ENCODE measurements at places on chromosomes 7 and 10. TPM values are rescaled to one million over a fixed set of nuclear protein-coding genes. Genes with fewer than 3 reads are reported as not detected.
A peak's percentile ranks its signal among the peaks of the same experiment; 100 is the strongest.

DNA sequence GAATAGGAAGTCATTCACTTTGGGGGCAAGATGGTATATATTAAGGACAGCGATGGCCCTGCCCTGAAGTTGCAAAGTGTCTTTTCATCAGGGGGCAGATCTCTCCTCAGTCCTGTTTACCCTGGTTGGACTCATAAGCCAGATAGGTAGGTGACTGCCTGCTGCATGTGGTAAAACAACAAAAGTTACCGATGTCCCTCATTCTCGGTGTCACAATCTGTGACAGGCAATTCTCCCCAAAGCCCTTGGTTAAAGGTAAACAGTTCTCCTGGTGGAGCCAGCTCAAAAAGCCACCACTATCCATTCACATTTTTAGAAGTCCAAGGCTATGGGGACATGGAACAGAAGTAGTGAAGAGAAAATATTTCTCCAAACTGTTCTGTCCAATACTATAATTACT is 9.9 kb upstream of the SLC25A13 start:
- H3K4me1 ChIP-seq: peaks cover 3% of the 10 kb centered on the region
- no peak overlapping the region for H3K4me3 ChIP-seq
- peaks cover 4% of the 10 kb centered on the region for H3K27me3 ChIP-seq
- no peak for DNase-seq

DNA sequence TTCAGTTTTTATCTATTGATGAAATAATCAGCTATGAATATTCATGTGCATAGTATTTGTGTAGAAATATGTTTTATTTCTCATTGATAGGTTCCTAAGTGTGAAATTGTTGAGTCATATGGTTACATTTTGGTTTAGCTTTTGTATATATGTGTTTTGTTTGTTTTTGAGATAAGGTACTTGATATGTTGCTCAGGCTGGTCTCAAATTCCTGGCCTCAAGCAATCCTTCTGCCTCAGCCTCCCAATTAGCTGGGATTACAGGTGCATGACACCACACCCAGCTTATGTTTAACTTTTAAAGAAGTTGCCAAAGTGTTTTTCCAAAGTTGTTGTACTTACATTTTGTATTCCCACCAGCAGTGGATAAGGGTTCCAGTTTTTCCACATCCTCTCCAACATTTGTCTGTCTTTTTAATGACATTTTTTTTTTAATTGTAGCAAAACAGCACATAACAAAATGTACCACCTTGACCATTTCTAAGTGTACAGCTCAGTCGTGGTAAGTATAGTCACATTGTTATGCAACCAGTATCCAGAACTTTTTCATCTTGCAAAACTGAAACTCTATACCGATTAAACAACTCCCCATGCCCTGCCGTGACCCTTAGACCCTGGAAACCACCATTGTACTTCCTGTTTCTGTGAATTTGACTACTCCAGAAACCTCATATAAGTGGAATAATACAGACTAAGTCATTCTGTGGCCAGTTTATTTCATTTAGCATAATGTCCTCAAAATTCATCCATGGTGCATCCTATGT is 12.6 kb upstream of the UBE2D1 start:
- peak; percentile 11 for DNase-seq
- no peak overlapping the region for H3K4me3 ChIP-seq
- no peaks in the 10 kb centered on the region for H3K36me3 ChIP-seq
- peaks cover 3% of the 10 kb centered on the region for H3K27me3 ChIP-seq

DNA sequence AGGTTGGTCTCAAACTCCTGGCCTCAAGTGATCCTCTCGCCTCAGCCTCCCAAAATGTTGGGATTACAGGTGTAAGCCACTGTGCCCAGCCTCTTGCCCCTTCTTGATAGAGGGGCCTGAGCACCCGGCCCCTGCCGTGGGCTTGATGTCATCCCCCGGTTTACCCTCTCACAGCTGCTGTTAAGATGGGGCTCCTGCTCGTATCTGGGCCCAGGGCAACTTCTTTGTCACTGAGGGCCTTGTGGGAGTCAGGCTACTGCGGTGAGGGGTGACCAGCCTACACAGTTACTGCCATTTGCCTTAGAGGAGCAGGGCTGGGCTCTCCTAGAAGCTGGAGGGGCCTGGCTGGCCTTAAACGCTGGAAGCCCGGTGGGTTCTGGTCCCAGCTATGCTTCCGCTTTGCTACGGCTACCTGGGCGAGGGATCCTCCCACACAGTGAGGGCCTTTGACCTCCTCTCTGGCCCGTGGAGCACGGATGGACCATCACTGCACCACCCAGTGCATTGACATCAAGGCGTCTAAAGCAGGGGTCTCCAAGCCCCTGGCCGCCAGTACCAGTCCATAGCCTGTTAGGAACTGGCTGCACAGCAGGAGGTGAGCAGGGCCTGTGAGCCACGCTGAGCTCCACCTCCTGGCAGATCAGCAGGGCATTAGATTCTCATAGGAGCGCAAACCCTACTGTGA is 1.1 kb upstream of the TMEM130 start:
- H3K4me3 ChIP-seq: peak overlapping the region; percentile 66
- no peak overlapping the region for H3K27ac ChIP-seq
- no peaks in the 10 kb centered on the region for H3K36me3 ChIP-seq
- H3K4me1 ChIP-seq: peaks cover 2% of the 10 kb centered on the region
- peaks cover 9% of the 10 kb centered on the region for H3K27me3 ChIP-seq

DNA sequence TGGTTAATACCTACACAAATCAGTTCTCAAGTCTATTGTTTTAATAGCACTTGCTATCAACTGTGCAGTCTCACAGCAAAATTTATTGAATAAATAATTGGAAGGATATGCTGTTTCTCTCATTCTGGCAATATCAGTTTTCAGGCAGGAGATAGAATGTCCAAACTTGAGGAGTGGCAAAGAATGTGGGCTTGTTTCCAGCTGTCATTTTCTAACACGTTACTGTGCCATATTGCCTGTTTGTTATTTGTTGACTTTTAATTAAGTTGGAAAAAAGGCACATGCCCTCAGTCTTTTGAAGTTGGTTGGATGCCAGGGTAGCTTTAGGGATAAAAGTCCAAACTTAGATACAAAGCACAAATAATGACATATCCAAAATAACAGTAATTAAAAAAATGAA is 52.2 kb downstream of the MAGI2 start:
- no peak overlapping the region for H3K27ac ChIP-seq
- H3K27me3 ChIP-seq: no peaks in the 10 kb centered on the region
- no peaks in the 10 kb centered on the region for H3K4me1 ChIP-seq

- no peak overlapping the region for H3K4me3 ChIP-seq
- H3K27ac ChIP-seq: no peak overlapping the region
- H3K27me3 ChIP-seq: no peaks in the 10 kb centered on the region
- H3K36me3 ChIP-seq: no peaks in the 10 kb centered on the region
- no peak for DNase-seq
Measured at GRCh38 chr10:108736111-108736510, 1187.2 kb downstream of the XPNPEP1 start.

DNA sequence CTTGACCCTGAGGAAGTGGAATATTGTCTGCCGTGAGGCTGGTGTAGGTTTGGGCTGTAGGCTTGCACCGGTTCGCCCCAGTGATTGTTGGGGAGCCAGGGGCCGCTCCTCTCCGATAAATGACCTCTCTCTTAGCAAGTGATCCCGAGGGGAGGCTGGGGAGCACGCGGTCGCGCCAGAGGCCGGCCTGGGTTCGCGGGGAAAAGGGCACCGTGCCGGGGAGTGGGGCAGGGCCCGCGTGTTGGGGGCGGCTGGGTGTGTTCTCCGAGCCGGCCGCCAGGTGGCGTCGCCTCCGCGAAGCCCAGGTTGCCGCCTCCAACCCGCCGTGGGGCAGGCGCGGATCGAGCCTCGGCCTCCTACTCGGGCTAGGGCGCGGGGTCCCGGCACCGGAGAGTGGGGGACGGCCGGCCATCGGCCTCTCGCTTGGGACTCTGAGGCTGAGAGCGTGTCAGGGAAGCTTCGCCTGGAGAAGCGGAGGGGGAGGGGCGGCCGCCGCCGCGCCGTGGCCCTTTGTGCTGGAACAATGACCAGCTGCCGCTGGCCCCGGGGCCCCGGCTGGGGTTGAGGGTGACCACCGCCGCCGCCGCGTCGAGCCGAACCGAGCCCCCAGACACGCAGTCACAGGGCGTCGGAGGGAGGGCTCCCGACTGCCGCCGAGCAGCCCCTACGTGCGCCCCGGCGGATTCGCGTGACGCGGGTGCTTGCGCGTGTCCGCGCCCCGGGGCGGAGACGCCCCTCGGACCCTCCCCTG is 442 bp upstream of the LZTS2 start:
- peaks cover 7% of the 10 kb centered on the region for H3K36me3 ChIP-seq
- H3K27ac ChIP-seq: peak overlapping the region; percentile 81
- no peaks in the 10 kb centered on the region for H3K27me3 ChIP-seq

DNA sequence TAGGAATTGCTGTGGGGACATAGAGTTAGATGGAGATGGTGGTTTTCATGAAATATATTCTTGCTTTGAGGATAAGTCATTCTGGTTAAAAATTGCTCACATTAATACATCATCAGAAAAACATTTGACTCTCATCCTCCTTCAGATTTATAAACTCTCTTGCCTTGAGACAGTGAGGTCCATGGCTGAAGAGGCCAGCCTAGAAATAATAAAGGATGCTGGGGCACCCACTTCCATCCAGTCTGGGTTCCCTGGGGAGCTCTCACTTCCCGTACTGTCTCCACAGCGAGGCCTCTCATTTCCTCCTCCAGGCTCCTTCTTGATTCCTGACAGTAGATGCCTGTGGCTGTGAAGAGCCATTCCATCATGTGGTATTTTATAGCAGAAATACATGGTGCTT is 73.3 kb upstream of the PRKG1 start:
- H3K36me3 ChIP-seq: no peaks in the 10 kb centered on the region
- H3K4me3 ChIP-seq: no peak overlapping the region
- H3K27me3 ChIP-seq: peaks cover 16% of the 10 kb centered on the region
- no peaks in the 10 kb centered on the region for H3K4me1 ChIP-seq

DNA sequence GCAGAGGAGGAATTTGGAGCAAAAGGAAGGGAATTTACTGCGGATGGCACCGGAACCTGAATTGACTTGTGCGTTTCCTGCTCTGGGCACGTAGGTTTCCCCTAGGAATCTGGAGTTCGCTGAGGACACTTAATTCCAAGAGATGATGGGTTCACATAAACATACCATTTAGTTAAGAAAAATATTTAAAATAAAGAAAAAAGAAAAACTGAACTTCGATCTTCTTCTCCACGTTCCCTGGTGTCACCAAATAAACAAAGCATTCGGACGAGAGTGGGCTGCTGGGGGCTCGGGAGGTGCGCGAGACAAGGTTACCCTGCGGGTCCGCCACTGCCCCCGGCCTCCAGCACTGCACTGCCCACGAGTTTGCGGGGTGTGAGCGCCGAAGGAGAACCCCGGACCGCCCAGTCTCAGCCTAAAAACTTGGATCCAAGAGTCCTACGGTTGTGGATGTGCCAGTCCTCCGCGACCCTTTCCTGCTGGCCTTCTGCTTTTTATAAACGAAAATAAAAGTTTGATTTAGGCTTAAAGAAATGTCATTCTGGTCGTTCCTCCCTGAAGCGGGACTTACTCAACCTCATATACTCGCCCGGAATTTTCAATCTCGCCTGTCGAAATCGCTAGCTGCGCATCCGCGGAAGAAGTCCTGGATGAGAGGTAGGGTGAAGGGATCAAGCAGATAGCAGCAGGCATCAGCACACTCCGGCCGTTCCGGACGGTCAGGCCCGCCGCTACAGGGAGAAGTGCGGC is 30.3 kb downstream of the SKIDA1 start:
- peak overlapping the region; percentile 76 for H3K4me3 ChIP-seq
- H3K36me3 ChIP-seq: no peaks in the 10 kb centered on the region
- H3K4me1 ChIP-seq: peaks cover 17% of the 10 kb centered on the region

GRCh38 chr10:88245974-88246511 is 337.1 kb downstream of the RNLS start:
- DNase-seq: no peak
- peaks cover 6% of the 10 kb centered on the region for H3K4me1 ChIP-seq

DNA sequence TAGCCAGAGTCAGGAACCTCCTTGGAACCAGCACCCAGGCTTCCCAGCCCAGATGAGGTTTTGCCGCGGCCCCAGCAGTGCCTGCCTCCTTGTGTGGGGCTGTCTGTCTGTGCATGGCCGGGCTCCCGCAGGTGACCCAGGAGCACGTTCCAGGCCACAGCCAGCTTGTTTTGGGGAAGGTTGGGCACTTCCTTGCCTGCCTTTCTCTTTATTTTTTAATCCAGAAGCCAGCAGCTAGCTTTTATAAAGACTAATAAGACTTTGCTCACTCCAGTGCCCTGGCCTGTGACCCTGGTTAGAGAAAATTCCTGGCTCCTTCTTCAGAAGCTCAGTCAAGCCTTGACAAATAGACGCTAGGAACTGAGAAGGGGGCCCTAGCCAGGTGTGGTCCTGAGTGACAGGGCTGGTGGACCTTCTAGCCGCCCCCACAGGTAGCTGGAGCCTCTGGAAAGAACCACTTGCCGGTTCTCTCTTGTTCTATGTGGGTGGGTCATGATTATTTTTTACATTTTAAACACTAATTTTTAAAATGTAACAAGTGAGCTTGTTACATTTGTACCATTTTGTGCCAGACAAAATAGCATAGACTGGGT is 837 bp downstream of the SLC29A3 start:
- no peaks in the 10 kb centered on the region for H3K27me3 ChIP-seq
- peaks cover 17% of the 10 kb centered on the region for H3K36me3 ChIP-seq
- DNase-seq: no peak
- peak overlapping the region; percentile 77 for H3K27ac ChIP-seq

- H3K4me3 ChIP-seq: no peak overlapping the region
- H3K27ac ChIP-seq: no peak overlapping the region
- DNase-seq: no peak
- no peaks in the 10 kb centered on the region for H3K27me3 ChIP-seq
- no peaks in the 10 kb centered on the region for H3K4me1 ChIP-seq
Measured at GRCh38 chr10:103736044-103736443, 119.3 kb downstream of the SH3PXD2A start.

GRCh38 chr10:126931544-126931943 is 26.3 kb downstream of the DOCK1 start:
- H3K36me3 ChIP-seq: no peaks in the 10 kb centered on the region
- no peak for DNase-seq
- H3K27ac ChIP-seq: no peak overlapping the region
- no peaks in the 10 kb centered on the region for H3K27me3 ChIP-seq
- H3K4me1 ChIP-seq: no peaks in the 10 kb centered on the region
- H3K4me3 ChIP-seq: no peak overlapping the region

DNA sequence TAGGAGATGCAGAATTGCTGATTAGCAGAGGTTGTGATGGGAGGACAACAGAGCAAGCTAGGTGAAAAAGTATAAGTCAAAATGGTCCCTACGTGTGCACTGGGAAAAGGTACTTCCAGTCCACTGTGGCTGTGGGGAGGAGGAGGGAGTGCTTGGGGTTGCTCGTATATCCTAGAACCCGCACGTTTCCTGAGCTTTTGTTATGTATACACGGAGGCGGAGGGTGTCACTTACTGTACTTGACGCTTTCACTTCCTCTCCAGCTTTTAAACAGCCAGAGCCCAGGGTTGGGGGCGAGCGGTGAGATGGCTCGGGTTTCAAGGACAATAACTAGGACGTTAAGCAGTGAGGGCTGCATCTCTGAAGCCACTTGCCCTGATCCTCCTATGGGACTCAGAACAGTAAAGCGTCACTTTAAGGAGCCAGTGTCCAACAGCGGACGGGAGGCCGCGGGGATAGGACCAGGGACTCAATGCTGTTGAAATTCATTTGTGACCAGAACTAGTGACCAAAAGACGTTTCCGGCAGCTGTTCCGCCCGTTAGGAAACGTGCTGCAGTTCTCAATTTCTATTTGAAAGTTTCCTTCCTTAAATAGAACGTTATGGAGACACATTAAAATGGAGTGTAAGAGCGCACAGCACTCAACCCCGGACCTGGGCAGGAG is 985 bp upstream of the ETV1 start:
- H3K4me1 ChIP-seq: no peaks in the 10 kb centered on the region
- H3K4me3 ChIP-seq: no peak overlapping the region
- H3K27ac ChIP-seq: no peak overlapping the region
- H3K27me3 ChIP-seq: no peaks in the 10 kb centered on the region
- no peaks in the 10 kb centered on the region for H3K36me3 ChIP-seq
- peak; percentile 23 for DNase-seq

LRRN3 gene
- 6.7 TPM for total RNA-seq

GJD4 gene
- not detected for total RNA-seq

BLNK gene
- total RNA-seq: not detected

CTAGE6 gene
- 0.94 TPM for total RNA-seq

FFAR4 gene
- not detected for total RNA-seq

Data from activated CD4-positive, alpha-beta T cell treated with anti-CD3 and anti-CD28 coated beads for 36 hours (primary cell).